ENCODE measurements at places on chromosomes 6 and 20.
A peak's percentile ranks its signal among the peaks of the same experiment; 100 is the strongest.

DNA sequence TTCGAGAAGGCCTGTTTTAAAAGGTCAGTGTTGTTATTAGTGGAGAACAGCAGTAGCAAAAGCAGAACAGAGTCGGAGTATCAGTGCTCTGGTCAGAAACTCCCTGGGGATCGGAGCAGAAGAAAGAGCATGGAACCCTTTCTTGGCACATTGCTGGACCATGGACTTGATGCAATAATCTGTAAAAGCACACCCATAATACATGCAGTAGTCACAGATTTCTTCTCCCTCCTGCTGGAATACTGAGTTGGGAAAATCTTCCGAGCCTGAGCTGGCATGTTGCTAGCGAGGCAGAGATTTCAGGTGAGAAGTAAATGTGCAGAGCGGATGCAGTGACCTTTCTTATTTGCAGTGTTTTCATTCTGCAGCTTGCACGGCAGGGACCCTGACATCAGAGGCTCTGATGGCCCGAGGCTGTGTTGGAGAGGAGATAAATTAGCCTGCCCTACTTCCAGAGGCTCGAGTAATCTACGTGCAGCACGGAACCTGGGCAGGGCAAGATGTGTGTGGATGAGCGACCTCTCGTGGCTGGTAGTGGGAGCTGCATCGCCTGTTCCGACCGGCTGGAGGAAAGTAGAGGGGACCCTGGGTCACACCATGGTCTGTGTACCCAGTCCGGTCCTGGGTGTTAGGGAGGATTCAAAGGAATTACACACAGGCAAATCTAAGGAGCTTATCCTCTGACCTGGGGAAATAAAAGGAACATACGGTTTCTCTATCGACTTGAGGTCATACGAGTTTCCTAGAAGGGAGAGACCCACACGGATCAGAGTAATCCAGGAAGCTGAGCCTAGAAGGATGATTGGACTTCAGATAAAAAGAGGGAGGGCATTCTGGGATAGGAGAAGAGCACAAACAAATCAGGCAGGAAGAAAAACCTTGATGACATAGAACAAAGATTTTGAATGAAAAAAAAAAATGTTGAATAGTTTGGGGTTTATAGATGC is 137.0 kb upstream of the STMND1 start:
- DNase-seq = peak; percentile 95

DNA sequence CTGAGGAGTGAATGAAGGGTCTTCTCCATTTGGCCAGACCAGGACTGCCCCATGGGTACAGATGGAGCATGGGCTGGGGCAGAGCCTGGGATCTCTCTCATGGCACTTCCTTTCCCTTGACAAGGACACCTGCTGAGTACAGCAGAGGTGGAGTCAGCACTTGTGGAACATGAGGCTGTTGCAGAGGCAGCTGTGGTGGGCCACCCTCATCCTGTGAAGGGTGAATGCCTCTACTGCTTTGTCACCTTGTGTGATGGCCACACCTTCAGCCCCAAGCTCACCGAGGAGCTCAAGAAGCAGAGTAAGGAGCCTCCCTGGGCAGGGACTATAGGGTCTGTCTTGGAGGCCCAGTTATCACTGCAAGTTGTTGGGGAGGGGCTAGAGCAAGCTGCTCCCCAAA is 29.6 kb downstream of the GSS start:
- no peak for DNase-seq

GRCh38 chr6:142943711-142944123 is 1.3 kb downstream of the HIVEP2 start:
- DNase-seq = peak; percentile 19

DNA sequence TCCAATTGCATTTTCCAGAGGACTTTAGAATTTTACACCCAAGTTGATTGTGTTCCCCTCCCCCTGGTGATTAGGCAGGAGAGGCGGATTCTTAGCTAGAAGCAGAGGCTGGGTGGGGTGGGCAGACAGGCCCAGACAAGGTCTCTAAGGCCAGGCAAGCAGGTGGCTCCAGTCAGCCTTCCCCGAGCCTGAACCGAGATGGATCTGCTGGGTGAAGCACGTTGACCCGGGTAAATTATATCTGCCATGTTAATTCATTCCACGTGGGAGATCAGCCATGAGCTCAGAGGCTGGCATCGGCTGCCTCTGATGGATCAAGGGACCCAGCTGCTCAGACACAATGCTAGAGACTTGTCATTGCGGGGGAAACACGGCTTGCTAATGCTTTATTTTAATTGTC is 159.5 kb upstream of the MAFB start:
- DNase-seq = no peak

DNA sequence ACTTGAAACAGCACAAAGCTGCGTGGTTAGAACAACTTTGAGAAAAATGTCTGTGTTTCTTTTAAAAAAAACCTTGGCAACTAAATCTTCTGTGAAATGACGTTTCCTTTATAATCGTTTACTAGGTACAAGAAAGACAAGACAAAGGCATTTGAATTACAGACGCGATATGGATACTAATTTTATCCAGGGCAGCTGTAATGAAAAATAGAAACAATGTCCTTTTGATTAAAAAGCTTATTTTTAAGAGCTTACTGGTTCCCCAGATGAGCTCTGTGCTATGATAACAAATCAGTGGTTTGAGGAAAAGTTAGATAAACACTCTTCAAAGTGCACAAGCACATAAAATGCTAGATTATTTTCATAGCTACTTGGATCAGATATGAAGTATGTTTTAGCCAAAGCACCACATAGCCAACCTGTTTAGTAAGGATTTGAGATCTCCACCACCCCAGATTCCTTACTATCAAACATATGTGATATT is 1.6 kb upstream of the SYNCRIP start:
- no peak for DNase-seq

DNA sequence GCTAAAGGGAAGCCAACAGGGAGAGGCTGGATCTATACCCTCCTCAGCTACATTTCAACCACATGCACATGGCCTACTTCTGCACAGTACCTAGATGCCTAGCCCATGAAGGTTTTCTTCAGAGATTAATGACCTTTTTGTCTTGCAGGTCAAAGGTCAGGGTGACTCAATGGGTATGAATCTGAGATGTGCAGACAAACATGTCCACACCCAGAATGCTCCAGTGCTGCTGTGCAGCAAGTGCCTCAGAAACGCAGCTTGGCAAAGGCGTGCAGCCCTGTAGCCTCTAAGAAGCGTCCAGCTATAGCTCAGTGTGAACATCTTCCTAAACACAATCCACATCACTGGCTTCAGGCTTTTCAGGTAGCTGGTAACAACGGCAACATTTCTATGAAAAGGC is 24.4 kb downstream of the MAP1LC3A start:
- DNase-seq = no peak

Data from Daoy (cell line).